ENCODE measurements at places on chromosomes 13 and 19.

DNA sequence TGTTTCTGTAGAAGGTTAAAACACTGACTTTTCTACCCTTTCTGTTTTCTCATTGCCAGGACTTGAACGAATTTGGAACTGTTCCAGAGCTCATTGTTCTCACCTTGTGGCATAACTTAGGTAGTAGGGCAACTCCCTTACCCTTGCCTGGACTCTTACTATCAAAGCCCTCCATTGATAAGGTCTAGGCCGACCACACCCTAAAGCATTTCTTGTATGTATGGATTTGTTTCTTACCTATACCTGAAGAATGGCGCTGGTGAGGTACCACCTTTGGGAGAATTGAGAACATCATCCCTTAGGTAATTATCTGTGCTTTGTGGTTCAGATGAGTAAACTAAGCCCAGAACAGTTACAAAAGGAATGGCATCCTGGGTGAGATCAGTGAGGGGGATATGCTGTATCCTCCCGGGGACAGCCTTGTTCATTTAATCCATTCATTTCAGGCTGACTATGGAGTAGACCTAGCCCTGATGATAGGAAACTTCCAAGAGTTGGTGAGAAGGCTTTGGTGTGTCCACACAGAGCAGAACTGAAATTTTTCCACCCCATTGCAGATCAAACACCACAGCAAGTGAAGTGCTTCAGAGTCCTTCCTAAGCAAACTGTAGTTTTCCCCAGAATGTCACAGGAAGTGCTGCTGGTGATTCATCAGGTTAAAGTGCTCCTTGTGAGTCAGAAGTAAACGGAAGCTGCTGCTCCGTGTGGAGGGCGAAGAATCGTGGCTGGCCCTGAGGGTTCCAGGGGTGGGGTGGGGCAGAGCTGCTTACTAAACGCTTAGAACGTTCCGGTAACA is 113.0 kb downstream of the TEX26 start:
- DNase-seq: peak; percentile 9
- H3K36me3 ChIP-seq: no peaks in the 10 kb centered on the region
- H3K27ac ChIP-seq: peak overlapping the region; percentile 56
- no peaks in the 10 kb centered on the region for H3K27me3 ChIP-seq
- H3K4me3 ChIP-seq: peak overlapping the region; percentile 1

DNA sequence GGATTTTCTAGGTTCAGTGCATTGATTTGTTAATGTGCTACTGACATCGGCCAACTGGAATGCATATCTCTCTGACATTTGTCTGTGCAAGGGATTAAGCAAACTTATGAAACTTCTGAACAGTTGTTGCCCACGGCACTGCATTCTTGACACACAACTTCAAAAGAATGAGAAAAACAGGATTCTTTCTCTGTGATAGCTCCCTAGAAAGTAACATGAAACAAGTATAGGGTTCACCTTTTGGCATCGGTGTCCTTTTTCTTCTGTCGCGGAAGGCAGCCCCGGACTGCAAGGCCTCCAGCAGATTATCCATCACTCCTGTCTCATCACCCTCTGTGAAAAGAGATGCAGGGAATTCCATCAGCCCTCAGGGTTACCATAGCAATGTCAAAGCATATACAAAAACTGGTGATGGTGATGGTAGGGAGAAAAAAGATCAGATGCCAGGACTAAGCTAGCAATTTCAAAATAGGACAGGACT is 389.2 kb downstream of the DIAPH3 start:
- H3K27ac ChIP-seq: no peak overlapping the region
- H3K27me3 ChIP-seq: no peaks in the 10 kb centered on the region
- no peak for DNase-seq
- H3K36me3 ChIP-seq: no peaks in the 10 kb centered on the region

DNA sequence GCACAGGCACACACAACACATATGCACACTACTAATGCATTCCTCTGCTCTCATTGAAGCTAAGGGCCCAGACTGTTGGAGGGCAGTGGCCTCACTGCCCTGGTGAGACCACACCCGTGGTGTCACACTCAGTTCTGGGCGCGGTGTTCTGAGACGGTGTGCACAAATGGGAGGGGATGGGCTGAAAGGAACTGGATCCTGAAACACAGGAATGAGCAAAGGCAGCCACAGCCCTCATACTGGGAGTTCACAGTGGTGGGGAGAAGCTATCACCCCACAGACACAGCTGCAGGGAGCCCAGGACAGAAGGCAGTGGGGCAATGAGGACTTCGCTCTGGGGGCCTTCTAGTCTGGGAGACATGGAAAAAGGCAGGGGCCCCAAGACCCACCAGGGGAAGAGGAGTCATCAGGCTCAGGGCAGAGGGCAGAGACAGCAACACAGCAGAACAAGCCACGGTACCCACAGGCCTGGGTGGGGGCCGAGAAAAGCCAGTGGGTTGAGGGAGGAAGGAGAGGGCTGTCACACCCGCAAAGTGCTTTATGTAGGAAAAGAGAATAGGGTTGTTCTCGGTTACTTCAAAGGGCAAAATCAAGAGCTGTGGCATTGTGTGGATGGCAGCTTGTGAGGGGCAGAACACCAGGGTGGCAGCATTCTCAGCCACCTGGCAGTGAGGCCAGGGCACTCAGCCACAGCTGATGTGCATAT is 75.4 kb upstream of the GPR183 start:
- no peak overlapping the region for H3K4me3 ChIP-seq
- no peaks in the 10 kb centered on the region for H3K27me3 ChIP-seq
- H3K27ac ChIP-seq: no peak overlapping the region
- no peaks in the 10 kb centered on the region for H3K4me1 ChIP-seq

- H3K4me3 ChIP-seq: no peak overlapping the region
- peak overlapping the region; percentile 62 for H3K27ac ChIP-seq
- H3K36me3 ChIP-seq: no peaks in the 10 kb centered on the region
- no peaks in the 10 kb centered on the region for H3K27me3 ChIP-seq
- no peak for DNase-seq
- H3K4me1 ChIP-seq: peaks cover 79% of the 10 kb centered on the region
Measured at GRCh38 chr13:21015284-21015683, 46.1 kb downstream of the LATS2 start.

- H3K36me3 ChIP-seq: no peaks in the 10 kb centered on the region
- H3K27ac ChIP-seq: peak overlapping the region; percentile 81
- H3K27me3 ChIP-seq: no peaks in the 10 kb centered on the region
- peaks cover 48% of the 10 kb centered on the region for H3K4me1 ChIP-seq
- no peak for DNase-seq
Measured at GRCh38 chr13:32147976-32148375, 116.4 kb downstream of the FRY start.

- H3K4me1 ChIP-seq: peaks cover 90% of the 10 kb centered on the region
- no peak for DNase-seq
- no peaks in the 10 kb centered on the region for H3K27me3 ChIP-seq
- H3K36me3 ChIP-seq: no peaks in the 10 kb centered on the region
- peak overlapping the region; percentile 100 for H3K27ac ChIP-seq
- H3K4me3 ChIP-seq: peak overlapping the region; percentile 30
Measured at GRCh38 chr19:38666663-38667511, 19.4 kb downstream of the ACTN4 start.

DNA sequence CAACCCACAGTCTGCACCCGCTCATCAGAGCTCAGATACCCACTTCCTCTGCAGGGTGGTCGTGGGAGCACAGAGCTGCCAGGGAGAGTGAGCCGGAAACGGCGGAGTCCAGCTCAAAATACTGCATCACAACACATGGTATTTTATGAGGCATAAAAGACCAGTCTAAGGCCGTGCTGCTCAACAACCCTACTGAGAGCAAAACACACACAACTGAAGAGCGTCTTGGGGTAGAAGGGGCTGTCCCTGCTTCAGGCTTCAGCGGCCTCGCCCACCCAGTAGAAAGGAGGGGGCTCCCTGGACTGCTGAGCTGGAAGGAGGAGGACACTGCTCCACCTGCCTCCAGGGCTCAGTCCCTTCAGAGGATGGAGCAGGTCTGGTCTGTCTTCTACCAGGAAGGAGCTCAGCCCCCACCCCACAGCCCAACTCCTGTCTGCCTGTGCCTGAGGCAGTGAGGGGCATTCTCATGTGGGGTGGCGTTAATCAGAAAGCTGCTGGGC is 36.9 kb downstream of the NAXD start:
- DNase-seq: no peak
- no peaks in the 10 kb centered on the region for H3K4me1 ChIP-seq
- no peaks in the 10 kb centered on the region for H3K27me3 ChIP-seq

GRCh38 chr19:5430237-5430636 is 25.0 kb upstream of the ZNRF4 start:
- no peaks in the 10 kb centered on the region for H3K27me3 ChIP-seq
- no peak overlapping the region for H3K4me3 ChIP-seq
- H3K36me3 ChIP-seq: no peaks in the 10 kb centered on the region
- no peak for DNase-seq
- H3K27ac ChIP-seq: no peak overlapping the region
- no peaks in the 10 kb centered on the region for H3K4me1 ChIP-seq

DNA sequence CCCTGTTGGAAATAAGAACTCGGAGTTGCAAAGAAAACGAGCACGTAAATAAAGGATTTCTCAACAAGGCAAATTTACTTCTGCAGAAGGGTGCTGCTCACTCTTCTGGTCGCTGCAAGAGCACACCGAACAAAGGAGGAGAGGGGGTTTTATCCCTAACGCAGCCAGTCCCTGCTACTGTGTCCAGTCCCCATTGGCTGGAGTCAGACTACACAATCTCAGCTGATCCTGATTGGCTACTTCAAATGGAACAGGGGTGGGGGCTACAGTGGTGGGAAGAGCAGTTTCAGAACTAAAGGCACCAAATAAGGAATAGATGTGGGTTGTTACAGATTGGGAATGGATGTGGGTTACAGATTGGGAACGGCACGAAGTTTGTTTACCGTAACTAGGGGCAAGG is 63.9 kb upstream of the MCF2L start:
- H3K27me3 ChIP-seq: no peaks in the 10 kb centered on the region
- no peak overlapping the region for H3K27ac ChIP-seq
- DNase-seq: no peak
- H3K4me3 ChIP-seq: no peak overlapping the region
- no peaks in the 10 kb centered on the region for H3K4me1 ChIP-seq
- no peaks in the 10 kb centered on the region for H3K36me3 ChIP-seq

- no peak for DNase-seq
- no peaks in the 10 kb centered on the region for H3K4me1 ChIP-seq
- no peak overlapping the region for H3K27ac ChIP-seq
- H3K36me3 ChIP-seq: no peaks in the 10 kb centered on the region
- no peaks in the 10 kb centered on the region for H3K27me3 ChIP-seq
- H3K4me3 ChIP-seq: no peak overlapping the region
Measured at GRCh38 chr19:16594131-16594586, 21.9 kb upstream of the SLC35E1 start.

GRCh38 chr19:18292810-18293641 is 11.6 kb upstream of the JUND start:
- peaks cover 38% of the 10 kb centered on the region for H3K4me1 ChIP-seq
- peak; percentile 61 for DNase-seq
- peak overlapping the region; percentile 100 for H3K27ac ChIP-seq
- H3K4me3 ChIP-seq: peak overlapping the region; percentile 93
- no peaks in the 10 kb centered on the region for H3K27me3 ChIP-seq
- H3K36me3 ChIP-seq: no peaks in the 10 kb centered on the region

GRCh38 chr13:112962911-112963625 is 5.9 kb upstream of the MCF2L start:
- no peak overlapping the region for H3K4me3 ChIP-seq
- H3K27me3 ChIP-seq: no peaks in the 10 kb centered on the region
- H3K27ac ChIP-seq: no peak overlapping the region

DNA sequence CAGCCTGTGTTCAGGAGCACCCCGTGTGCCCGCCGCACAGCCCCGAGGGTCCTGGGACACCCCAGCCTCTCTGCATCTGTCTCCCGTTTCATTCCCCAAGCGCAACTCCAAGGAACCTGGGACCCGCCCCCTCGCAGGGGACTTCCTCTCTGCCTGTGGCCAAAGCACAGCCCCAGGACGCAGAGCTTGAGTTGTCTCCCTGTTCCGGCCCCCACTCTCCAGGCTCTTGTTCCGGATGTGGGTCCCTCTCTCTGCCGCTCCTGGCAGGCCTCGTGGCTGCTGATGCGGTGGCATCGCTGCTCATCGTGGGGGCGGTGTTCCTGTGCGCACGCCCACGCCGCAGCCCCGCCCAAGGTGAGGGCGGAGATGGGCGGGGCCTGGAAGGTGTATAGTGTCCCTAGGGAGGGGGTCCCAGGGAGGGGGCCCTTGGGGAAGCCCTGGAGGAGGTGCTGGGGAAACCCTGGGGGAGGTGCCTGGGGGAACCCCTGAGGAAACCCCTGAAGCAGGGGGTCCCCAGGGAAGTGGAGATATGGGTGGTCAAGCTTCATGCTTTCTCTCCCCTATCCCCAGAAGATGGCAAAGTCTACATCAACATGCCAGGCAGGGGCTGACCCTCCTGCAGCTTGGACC is 1.3 kb downstream of the HCST start:
- no peak for DNase-seq
- H3K4me1 ChIP-seq: no peaks in the 10 kb centered on the region
- no peaks in the 10 kb centered on the region for H3K36me3 ChIP-seq
- peak overlapping the region; percentile 49 for H3K4me3 ChIP-seq
- no peaks in the 10 kb centered on the region for H3K27me3 ChIP-seq

GRCh38 chr19:10694706-10695307 is 6.4 kb upstream of the QTRT1 start:
- H3K27ac ChIP-seq: no peak overlapping the region
- no peaks in the 10 kb centered on the region for H3K27me3 ChIP-seq
- no peak for DNase-seq
- peaks cover 26% of the 10 kb centered on the region for H3K36me3 ChIP-seq
- peaks cover 14% of the 10 kb centered on the region for H3K4me1 ChIP-seq

- no peak overlapping the region for H3K4me3 ChIP-seq
- peaks cover 7% of the 10 kb centered on the region for H3K4me1 ChIP-seq
- DNase-seq: no peak
- H3K27me3 ChIP-seq: no peaks in the 10 kb centered on the region
- no peaks in the 10 kb centered on the region for H3K36me3 ChIP-seq
- H3K27ac ChIP-seq: no peak overlapping the region
Measured at GRCh38 chr13:114103801-114104654, 28.4 kb downstream of the RASA3 start.

GRCh38 chr19:40277356-40278059 is 7.6 kb downstream of the AKT2 start:
- no peak for DNase-seq
- no peaks in the 10 kb centered on the region for H3K27me3 ChIP-seq
- peaks cover 59% of the 10 kb centered on the region for H3K4me1 ChIP-seq
- H3K4me3 ChIP-seq: no peak overlapping the region

DNA sequence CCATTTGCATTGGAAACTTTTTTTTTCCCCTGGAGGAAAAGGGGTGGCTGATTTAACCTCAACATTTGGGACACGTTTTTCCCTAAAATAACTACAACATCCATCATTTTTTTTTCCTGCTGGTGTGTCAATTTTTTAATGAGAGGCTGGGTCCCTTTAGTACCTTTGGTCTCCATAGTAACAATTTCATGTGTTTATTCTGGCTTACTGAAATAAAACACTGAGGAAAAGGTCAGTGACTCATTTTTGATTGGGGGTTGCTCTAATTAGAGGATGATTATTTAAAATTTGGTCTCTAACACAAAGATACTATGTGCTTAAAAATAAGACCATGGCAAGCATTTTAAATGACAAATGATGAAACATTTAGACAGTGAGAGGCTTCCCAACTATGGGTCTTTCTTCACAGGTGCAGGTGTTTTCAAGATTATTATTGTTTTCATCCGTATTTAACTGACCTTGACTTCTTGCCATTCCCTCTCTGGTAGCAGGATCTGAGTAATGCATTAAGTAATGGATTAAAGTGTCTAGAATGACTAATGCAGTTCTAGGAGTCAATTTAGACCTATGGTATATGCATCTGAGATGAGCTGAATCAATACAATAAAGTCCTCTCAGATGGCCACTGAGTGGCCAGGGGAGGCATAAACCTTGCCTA is 406.4 kb downstream of the KCNRG start:
- no peak for DNase-seq
- H3K4me3 ChIP-seq: no peak overlapping the region
- peaks cover 53% of the 10 kb centered on the region for H3K4me1 ChIP-seq
- no peaks in the 10 kb centered on the region for H3K36me3 ChIP-seq

- H3K27ac ChIP-seq: no peak overlapping the region
- no peak overlapping the region for H3K4me3 ChIP-seq
- no peaks in the 10 kb centered on the region for H3K4me1 ChIP-seq
- H3K27me3 ChIP-seq: no peaks in the 10 kb centered on the region
- no peaks in the 10 kb centered on the region for H3K36me3 ChIP-seq
- no peak for DNase-seq
Measured at GRCh38 chr13:112249644-112250610, 126.2 kb upstream of the SPACA7 start.
